ENCODE measurements at places on chromosomes 2 and 18. TPM values are rescaled to one million over a fixed set of nuclear protein-coding genes. Genes with fewer than 3 reads are reported as not detected.

- H3K27ac ChIP-seq, result no peak overlapping the region
- H3K36me3 ChIP-seq, result no peaks in the 10 kb centered on the region
- H3K4me3 ChIP-seq, result no peak overlapping the region
- no peak for DNase-seq
Measured at GRCh38 chr2:23077596-23077995, 307.4 kb upstream of the KLHL29 start.

DNA sequence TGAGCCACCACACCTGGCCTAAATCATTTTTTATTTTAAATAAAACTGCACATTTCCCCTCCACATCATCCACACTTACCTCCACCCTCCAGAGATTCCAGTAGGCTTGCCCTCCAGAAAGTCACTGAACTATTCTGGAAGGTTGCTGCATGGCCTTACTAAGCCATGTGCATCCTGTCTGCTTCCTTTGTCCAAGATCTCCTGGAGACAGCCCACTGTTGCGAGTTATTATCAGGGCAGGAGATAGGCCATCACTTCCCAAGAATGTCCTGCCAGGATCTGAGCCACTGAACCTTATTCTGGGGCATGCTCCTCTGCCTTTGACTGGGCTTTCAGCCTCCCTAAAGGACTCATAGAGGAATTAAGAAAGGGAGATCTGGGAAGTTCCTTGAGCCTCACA lies 26.8 kb downstream of the CCDC68 start:
- H3K27me3 ChIP-seq, result no peaks in the 10 kb centered on the region
- H3K4me3 ChIP-seq, result no peak overlapping the region
- DNase-seq, result no peak

- DNase-seq, result no peak
- no peaks in the 10 kb centered on the region for H3K27me3 ChIP-seq
- H3K36me3 ChIP-seq, result no peaks in the 10 kb centered on the region
- H3K27ac ChIP-seq, result no peak overlapping the region
- H3K4me1 ChIP-seq, result no peaks in the 10 kb centered on the region
- H3K4me3 ChIP-seq, result no peak overlapping the region
Measured at GRCh38 chr2:21422050-21422449, 298.3 kb downstream of the TDRD15 start.

Gene CBLN2
- total RNA-seq, result 0.16 TPM

DNA sequence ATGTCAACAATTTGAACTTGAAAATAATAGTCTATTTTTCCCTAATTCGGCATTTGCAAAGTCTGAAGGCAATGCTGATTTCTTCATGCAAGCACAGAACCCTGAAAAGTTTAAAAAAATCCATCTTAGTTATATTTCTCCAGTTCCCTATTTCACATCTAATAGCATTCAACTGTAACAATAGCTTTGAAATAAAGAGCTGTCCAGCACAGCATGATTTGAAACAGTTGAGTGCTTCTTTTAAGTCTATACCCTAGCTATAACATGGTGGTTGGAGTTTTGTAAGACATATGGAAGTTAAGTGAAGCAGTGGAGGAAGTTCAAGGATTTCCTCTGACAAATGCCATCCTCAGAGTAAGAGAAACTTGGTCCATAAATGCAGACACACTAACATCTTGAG lies 691.9 kb downstream of the ERBB4 start:
- no peaks in the 10 kb centered on the region for H3K27me3 ChIP-seq
- no peak for DNase-seq
- no peak overlapping the region for H3K27ac ChIP-seq
- no peaks in the 10 kb centered on the region for H3K4me1 ChIP-seq
- H3K4me3 ChIP-seq, result no peak overlapping the region
